ENCODE measurements at places on chromosomes 5 and 9.

DNA sequence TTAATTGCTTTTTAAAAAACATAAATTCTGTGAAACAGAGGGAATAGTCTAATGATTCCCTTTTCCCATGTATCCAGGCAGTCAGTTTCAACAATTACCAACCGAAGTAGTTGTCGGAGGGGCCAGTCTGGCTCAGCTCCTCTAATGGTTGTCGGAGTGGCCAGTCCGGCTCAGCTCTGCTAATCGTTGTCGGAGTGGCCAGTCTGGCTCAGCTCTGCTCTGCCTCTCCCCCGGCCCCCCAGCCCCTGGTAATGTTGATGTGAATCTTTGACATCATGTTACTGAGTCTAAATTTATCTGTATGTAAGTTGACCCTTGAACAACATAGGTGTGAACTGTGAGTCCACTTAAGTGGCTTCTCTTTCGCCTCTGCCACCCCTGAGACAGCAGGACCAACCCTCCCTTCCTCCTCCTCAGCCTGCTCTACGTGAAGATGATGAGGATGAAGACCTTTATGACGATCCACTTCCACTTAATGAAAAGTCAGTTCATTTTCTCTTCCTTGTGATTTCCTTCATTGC is 9.4 kb downstream of the NDUFS6 start:
- no peak for DNase-seq

- DNase-seq: no peak
Observed at GRCh38 chr5:322942-323879, 1.7 kb downstream of the AHRR start.

DNA sequence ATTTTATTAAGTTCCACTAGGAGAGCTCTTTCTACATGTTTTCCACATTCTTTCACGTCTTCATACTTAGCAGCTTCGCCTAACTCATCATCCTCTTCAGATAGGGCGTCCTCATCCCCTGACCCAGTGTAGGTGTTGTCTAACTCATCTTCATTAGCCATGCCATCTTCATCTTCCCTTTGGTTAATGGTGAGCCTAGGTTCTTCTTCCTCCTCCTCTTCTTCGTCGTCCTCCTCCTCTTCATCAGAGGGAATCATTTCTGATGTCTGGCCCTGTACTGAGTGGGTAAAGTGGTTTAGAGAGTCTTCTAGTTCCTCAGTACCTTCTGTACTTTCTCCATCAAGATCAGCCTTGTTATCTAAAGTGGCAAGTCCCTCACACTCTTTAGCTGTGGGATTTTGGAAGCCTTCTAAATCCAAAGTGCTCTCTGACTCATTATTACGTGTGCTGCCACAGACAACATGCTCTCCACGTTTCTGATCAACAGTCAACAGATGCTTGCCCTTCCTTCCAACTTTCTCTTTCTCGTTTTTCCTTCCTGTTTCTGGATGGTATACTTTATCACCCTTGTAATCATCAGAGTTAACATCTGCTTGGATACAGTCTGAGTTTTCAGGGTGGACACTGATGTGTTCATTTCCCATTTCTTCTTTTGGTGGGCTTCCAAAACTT is 31.1 kb downstream of the TUT7 start:
- DNase-seq: no peak

DNA sequence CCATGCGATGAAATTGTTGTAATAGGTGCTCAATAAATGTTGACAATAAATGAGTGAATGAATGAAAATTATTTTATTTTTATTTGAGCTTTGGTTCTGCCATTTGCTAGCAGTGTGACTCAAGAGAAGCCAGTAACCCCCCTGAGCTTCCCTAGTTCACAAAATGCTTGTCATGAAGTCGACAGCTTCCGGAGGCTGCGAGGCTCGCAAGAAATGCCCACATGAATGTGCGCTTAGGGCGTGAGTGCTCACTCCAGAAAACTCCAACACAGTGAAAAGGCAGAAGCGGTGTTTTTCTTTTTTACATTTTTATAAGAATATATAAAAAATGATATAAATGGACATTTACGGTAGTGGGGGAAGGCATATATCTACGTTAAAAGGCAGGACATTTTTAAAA is 26.5 kb downstream of the CDKN2A start:
- DNase-seq: no peak

DNA sequence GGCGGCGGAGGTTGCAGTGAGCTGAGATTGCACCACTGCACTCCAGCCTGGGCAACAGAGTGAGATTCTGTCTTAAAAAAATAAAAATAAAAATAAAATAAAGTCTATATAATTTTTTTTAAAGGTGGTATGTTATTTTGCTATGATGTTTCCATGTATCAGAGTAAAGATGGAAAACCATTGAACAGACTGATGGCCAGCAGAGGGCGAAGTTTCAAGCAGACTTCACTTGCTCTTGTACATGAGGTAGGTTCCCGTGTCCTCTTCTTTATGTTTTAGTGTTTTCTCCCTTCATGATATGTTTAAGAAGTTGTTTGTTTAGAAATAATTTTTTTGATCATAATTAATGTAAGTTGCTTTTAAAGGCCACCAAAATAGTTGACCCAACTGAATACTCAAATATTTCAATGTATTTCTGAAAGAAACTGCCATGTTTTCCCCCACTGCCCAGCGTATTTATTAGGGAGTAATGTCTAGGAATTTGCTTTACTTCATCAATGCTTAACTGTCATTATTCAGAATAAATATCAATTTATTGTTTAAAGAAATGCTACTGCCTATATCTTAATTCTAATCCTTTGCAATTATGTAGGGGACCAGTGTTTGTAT is 146.4 kb downstream of the HACD4 start:
- DNase-seq: no peak
